GM12892 (cell line): ENCODE measurements at places on chromosomes 11 and 22.

- no peak for DNase-seq
Observed at GRCh38 chr11:117824571-117825537, at the start of gene FXYD2. Gene FXYD2, minus strand, starts transcription at chr11:117824744. Its CDS starts 66 bp downstream, at chr11:117824678.

DNA sequence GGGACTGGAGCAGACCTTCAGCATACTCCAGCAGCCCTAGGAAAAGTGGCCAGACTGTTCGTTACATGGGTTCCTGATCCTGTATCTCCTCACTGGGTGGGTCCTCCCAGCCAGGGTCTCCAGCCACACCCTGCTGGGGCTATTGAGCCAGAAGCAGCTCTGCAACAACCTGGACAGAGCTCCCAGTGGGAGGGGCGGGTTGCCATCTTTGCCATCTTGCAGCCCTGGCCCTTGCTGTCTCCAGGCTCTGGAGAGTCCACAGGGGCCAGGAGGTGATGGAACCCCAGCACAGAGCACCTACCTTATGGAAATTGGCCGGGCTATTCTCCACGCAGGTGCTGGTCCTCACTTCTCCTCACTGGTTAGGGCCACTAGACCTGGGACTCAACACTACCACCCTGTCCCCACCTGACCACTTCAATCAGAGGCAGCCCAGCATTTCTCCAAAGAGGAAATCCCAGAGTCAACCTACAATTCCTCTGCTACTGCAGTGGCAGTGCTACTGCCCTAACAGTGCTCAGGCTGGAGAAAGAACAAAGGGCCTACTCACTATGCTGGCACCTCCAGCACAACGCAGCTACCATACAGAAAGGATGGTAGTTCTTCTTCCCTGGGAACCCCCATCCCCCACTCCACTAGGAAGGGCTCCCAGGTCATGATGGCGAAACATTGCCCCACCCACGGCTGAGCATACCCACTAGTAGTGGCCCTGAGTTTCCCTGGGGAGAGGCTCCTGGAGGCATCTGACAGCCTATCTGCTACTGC, 290.2 kb upstream of the NCAM1 start:
- DNase-seq, result no peak

DNA sequence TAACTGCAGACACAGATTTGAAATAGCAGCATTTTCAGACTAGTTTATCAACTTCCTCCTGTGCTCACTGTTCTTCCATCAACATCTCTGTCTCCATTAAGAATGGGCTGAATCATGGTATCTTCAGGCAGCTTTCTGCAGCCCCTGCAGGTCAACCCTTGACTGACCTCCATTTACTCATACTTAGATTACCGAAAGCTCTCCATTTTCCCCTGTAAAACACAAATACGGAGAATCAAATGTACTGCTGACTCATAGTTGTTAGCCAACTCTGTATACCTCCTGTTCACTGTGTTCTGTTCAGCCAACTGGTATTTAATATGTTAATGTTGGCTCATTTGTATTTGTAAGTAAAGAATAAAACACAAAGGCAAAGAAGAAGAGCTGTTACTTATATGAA, 364.0 kb downstream of the CASP12 start:
- no peak for DNase-seq

DNA sequence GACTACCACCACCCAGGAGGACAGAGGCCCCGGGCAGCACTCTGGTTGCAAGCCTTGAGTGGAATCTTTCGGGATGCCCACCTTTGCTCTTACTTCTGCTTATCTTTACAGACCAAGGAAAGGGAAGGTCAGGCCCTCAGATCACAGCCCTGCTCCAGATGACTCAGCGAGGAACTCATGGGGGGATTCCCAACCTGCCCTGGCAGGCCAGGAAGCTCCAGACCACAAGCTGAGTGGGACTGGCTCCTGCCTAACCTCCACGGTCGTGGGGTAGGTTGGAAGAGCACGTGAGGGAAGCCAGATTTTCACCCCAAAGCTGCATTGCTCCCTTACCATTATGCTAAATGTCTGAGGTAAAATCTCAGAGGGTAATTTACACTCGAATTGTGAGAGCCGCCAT, 11.8 kb downstream of the TBC1D10A start:
- DNase-seq, result peak; percentile 48

DNA sequence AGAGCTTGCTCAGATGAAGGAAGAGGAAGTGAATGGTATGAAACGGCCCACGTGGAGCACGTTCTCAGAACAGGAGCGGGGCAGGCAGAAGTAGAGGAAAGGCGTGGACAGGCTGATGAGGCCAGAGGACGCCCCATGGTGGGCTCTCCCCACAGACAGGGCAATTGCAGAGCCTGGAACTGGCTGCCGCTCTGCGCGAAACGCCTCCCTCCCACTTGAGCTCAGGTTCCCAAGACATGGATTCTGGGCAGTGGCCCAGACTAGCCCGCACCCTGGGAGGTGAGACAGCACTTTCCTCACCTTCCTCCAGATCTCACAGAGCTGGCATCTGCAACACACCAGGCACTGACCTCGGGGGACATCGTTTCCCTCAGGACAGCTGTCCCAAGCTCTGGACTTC, 117.6 kb downstream of the PHF21B start:
- no peak for DNase-seq

- DNase-seq, result no peak
Observed at GRCh38 chr22:19918332-19919106, 23.1 kb upstream of the COMT start.

DNA sequence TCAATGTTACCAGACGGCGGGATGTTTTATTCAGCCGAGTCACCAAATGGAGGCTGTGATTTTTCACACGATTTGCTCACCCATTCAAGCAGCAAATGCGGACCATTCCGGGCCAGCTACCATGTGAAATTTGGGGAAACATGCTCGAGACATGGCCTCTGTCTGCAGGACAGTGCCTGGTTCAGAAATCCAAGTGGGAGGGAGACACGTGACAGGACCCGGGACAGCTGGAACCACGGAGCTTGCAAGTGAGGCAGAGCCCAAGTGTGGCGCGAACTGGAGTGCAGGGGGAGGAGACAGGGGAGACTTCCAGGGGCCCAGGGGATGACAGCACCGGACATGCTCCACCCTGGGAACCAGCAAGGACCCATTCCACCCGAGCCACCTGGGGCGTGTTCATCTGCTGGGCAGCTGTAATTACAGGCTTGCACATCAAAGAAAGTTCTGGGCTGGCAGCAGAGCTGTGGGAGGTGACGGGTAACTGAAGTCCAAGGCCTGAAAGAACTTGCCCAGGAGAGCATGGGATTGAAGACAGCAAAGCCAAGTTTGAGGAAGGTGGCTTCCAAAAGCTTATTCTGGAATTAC, 16.5 kb downstream of the CERK start:
- DNase-seq, result no peak
